H9 (cell line): ENCODE measurements at places on chromosomes 7 and 10.

GRCh38 chr7:108196004-108196403 is 65.8 kb upstream of the LAMB4 start:
- no peak for DNase-seq

GRCh38 chr7:40611095-40611871 is 476.5 kb downstream of the SUGCT start:
- no peak for DNase-seq

- no peak for DNase-seq
Measured at GRCh38 chr7:108157606-108158335, 27.6 kb upstream of the LAMB4 start.

DNA sequence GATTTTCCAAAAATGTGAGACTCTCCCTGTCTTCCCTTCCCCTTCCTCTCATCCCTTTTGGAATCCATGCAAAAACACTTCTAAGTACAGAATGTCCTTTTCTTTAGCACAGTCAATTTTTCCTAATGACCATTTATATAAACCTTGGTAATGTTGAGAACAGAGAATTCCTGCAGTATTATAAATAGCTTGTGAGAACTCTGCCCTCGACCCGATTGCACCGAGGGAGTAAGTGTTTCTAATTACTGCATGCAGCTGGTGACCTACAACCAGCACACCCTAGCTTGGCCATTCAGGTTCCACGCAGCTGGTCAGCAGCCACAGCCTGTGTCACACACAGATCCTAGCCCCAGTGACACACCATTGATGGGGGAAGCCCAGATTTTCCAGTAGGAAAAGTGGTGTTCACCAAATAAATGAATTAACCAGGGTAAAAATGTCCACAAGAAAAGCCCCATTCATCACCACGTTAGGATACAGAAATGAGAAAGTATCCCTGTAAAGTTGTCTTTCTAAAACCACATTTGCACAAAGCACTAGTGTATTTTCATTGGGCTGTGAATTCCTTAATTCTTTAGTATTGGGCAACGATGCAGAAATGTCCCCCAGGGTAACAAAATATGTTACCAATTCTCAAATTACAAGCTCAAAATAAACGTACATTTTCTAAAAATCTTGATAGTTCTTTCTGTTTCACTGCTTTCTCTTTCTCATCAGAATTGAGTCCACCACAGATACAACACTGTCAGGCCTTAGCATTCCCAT is 499.0 kb upstream of the KLF6 start:
- DNase-seq, result no peak

- DNase-seq, result no peak
Measured at GRCh38 chr10:60376221-60377041, 13.2 kb downstream of the ANK3 start.

- DNase-seq, result no peak
Measured at GRCh38 chr7:45324683-45325237, 167.2 kb downstream of the RAMP3 start.

DNA sequence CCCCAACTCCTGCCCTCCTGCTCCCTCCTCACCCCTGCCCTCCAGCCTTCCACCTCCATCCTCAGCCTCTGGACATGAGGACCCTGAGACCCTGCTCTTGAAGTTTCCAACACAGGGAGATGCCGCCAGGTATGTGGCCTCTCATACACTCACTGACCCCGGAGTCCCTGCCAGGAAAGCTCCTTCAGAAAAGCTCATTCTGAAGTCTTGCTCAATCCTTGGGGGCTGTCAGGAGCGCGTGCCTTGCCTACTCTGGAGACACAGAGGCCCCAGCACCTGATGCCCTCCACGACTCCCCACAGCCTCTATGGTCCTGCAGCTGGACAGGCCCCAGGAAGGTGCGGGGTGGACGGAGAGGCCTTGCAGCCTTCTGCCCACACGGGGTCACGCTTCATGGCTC is 11.0 kb downstream of the NUDT1 start:
- no peak for DNase-seq

DNA sequence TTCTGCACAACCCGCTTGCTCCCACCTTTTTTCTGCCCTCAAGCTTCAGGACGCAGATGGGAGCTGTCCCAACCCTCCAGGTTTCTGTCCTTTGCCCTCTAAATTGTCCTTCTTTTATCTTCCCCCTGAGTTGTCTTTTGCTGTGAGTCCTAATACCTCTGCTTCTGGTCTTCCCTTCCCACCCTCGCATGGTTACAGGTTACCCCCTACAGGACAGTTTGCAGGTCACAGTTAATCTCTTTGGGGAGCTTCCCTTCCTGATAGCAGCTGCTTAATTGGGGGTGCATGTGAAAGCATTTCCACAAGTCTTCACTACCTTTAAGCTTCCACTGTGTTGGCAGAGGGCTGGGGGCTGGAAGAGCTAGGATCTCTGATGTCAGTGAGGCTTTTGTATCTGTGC is 121.5 kb upstream of the CXCL12 start:
- no peak for DNase-seq

DNA sequence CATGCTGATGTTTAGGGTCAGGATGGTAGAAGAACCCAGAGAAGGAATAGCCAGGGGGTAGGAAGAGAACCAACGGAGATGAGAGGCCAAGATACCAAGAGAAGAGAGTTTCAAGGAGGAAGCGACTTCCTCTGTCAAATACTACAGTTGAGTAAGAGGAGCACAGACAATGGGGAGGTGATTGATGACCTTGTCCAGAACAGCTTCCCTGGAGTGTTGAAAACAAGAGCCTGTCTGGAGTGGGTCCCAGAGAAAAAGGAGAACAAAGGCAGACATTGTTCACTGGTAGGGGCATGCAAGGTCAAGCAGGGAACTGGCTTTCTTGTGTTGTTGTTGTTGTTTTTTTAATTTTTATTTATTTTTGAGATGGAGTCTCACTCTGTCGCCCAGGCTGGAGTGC is 9.6 kb upstream of the TRIM56 start:
- DNase-seq, result no peak

DNA sequence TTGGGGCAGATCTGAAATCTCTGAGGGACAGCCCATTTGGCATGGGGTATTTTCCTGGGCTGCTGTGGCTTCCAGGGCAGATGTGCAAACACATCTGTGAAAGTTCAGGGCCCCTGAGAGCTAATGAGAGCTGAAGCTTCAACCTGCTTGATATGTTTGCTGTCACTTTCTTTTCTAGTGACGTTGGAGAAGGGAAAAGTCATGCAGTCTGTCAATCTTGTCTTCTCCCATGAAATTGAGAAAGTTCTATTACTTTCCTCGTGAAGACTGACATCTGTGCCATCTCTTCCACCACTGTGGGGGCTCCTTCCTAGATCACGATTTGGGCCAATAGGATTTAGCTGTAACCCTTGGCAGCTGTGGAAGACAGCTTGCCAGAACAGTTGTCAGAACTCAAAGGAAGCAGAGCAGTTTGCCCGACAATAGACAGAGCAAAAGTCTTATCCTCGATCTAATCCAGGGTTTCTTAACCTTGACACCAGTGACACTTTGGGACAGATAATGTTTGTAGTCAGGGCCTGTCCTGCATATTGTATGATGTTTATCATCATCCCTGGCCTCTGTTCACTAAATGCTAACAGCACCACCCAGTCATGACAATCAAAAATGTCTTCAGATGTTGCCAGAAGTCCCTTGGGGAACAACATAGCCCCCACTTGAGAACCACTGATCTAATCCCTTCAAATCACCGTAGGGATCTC is 586.5 kb downstream of the LRMDA start:
- no peak for DNase-seq

GRCh38 chr10:22617516-22617915 is 96.9 kb downstream of the PIP4K2A start:
- DNase-seq, result no peak

DNA sequence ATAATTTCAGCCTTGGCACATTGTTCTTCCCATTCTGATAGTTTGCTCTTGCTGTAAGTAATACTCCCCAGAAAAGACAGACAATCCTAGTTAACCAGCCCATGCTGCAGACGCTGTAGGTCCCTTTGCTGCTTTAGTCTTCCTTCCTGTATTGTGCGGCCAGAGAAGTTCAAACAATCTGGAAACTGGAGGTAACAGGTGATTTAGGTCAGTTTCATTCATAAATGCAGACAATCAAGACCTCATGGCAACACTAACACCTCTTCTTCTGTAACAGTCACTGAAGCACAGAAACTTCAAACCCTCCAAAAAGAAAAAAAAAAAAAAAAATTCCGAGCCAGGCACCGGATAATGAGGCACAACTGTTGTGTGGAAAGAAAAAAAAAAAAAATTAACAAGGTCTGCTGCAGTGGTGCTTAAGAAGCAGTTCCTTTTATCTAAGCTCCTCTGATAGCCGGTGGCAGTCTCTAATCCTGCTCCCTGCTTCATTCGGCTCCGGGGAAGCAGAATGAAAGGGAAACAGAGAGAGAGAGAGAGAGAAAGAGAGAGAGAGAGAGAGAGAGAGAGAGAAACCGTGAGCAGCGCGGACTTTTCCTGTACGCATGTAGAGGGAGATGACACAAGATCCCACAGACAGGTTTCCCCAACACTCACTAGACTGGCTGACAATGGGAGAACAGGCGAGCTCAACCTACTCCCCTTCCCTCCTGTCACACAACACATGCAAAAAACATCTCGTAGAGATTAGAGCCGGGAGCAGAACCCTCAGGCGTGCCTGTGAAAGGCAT is at the start of gene SEMA3A:
TSS of gene SEMA3A (minus strand) at position 306 of the 788 bp plus-strand sequence. CDS start at position 103, 203 bp downstream.
- peak; percentile 50 for DNase-seq

- DNase-seq, result no peak
Measured at GRCh38 chr10:28719789-28720436, 42.6 kb downstream of the BAMBI start.

DNA sequence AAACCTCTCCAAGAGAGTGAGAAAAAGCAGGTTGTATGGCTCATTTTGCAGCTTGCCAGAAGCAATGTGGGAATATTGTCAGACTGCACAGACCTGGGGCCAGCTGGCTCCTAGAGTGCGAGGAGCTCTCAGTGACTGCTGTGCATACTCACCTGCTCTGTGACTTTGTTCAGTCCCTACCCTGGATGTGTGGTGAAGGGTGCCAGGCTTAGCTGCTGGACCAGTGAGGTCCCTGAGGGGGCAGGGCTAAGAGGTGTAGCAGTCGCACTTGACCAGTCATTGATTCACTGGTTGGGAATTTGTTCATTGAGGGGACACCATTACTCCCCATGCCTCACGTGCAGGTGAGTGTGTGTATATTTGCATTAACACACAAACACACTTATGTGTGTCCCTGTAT is 60.1 kb downstream of the IKZF1 start:
- DNase-seq, result no peak

DNA sequence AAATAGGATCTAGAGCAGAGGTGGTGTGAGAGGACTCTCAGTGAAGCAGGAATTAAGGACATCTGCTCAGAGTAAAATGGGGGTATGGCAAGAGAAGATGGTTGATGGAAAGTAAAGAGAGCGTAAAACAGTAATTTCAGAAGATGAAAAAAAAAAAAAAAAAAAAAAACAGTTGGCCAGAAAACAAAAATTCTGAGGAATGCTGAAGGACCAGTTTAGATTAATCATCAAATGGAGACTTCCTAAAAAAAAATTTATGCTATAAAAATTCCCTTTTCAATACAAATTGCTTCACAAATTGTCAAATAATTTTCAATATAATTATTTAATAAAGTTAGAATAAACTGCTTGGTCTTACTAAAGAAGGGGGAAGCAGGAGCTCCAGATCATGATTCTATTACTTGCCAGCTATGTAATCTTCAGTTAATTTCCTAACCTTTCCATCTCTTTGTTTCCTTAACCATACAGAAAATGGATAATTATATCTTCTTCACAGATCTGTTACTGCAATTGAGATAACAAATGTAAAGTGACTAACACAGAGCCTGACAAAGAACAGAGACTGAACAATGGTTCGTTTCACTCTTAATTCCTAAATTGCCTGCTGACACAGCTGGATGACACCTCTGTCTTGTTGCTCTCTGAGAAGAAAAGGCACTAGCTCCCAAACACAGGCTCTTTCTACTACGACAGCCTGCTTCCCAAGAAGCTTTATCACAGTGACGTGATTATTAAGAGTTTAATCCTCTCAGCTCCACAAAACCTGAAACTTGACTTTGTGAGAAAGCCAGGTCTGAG is 64.9 kb upstream of the GPR22 start:
- no peak for DNase-seq

DNA sequence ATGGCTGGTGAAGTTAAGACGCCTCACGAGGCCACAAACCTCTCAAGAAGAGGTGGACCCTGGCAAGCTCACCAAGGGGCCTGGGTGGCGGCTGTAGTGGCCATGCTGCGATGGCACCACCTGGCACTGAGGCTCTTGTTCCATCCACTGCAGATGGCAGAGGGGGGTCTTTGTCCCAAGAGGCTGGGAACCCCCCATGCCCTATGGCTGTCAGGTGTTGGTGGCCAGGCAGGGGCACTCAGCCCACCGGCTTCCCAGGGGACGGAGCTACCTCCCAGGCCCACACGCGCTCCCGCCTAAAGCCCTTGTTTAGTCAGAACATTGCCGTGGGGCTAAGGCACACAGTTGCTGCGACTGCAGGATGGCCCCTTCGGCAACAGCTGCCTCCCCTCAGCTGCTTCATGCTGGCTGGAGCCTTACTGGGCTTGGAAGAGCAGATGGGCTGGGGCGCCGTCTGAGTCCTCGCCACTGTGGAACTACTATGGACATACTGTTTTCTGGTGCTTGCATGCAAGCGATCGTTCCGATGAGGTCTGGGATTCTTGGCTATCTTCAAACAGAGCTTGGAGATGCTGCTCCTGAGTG is 46.8 kb downstream of the DPYSL4 start:
- no peak for DNase-seq

- DNase-seq, result no peak
Measured at GRCh38 chr7:26891400-26892350, 27.3 kb upstream of the SKAP2 start.

DNA sequence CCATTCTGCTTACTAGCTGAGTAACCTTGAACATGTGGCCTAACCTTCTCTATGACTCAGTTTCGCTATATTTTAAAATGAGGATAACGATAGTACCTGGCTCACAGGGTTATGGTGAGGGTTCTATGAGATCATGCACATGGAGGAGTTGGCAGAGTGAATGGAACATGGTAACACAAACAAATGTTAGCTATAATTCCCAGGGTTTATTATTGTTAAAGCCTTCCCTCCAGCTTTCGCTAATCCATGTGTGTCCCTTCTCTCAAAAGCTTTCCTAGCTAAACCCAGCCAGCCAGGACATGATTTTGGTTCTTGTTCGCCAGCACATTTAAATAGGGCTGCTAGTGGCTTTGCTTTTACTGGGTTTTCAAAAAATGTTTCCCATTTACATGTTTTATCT is 361.0 kb upstream of the NFE2L3 start:
- DNase-seq, result no peak

- DNase-seq, result no peak
Measured at GRCh38 chr7:4115442-4115841, 566.7 kb upstream of the FOXK1 start.

- peak; percentile 11 for DNase-seq
Measured at GRCh38 chr10:78588194-78588811, 480.5 kb upstream of the ZMIZ1 start.

DNA sequence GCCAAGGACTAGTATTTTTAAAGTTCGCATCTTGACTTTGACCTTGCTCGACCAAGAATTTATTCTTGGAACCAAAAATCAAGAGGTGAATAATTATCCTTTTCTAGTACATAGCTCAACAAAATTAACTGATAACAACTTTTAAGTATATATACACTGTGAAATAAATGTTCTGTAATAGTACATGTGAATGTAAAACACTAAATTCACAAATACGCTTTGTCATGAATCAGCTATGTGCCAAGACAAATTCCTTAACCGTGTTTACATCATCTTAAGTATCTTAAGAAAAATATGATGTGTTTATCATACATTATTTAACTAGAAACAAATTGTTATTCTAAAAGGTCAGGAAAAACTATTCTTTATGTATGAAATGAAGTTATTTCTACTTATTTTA is 83.3 kb downstream of the CUL2 start:
- DNase-seq, result no peak
